Stimulated activated CD4-positive, alpha-beta T cell treated with anti-CD3 and anti-CD28 coated beads, Interleukin-1b, Interleukin-23, amount 100 ng/mL, for 1 hour (primary cell): ENCODE measurements at places on chromosomes 3 and 15.

- no peak for DNase-seq
These were observed 7.0 kb upstream of the ATP8B4 start for GRCh38 chr15:50126072-50126471.

- no peak for DNase-seq
These were observed 11.3 kb upstream of the KAT2B start for GRCh38 chr3:20028905-20029331.

DNA sequence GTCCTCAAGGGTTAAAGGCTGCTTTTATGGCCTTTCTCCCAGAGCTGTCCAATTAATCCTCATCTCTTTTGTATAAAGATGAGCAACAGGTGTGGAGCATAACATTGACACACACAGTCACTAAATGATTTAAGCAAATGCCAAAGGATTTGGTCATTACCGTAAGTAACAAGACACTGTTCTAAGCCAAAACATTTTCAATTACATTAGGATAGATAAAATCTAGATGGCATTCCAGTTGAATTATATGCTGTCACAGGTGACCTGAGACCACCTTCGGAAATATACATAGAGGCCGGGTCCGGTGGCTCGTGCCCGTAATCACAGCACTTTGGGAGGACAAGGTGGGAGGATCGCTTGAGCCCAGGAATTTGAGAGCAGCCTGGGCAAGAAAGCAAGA is 105.3 kb upstream of the UBE3A start:
- no peak for DNase-seq

DNA sequence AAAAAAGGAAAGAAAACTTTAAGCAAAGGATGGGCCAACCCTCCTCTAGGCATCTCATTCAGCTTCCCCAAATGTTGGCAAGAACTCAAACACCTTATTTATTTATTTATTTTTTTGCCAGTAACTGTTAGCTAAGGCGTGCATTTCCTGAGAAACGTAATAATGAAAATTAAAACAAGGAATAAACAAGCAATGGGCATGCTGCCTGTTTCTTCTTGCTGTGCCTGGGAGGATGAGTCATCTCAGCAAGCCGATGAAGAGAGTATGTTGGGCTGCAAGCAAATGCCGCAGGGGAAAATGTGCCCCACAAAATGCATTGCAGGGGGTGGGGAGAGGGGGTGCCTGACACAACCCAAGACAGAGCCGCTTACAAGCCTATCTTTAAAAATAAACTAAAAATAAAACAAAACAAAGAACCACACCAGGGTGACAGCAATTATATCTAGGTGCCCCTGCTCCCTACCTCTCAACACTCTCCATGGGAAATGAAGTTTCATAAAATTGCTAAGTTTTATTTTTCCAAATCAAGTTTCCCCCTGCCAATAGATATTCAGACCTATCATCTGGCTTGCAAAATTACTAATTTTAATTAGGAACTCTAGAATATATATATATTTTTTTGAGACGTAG is 40.3 kb downstream of the EIF4E3 start:
- no peak for DNase-seq

- DNase-seq = no peak
These were observed 43.7 kb downstream of the LRRC49 start for GRCh38 chr15:70936326-70936725.

DNA sequence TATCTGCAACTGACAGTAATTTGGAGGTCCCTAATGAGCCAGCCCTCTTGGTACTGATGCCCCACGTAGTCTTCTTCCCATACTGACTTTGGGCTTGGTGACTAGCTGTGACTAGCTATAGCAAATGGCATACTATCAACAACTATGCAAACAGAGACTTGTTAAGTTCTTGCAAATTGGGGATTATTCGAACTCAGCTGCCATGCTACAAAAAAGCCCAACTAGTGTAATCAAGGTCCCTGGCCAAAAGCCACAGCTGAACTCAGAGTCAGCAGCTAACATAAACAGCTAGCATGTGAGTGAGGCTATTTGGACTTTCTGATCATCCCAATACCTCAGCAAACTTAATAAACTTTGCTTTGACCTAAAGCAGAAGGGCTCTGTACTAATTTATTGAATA is 121.2 kb upstream of the PLXND1 start:
- no peak for DNase-seq

- DNase-seq = no peak
These were observed 579 bp upstream of the UBE3A start for GRCh38 chr15:25439369-25439836.

- DNase-seq = no peak
These were observed 13.4 kb upstream of the FAM98B start for GRCh38 chr15:38440353-38441129.

GRCh38 chr15:90789462-90789861 is 72.3 kb downstream of the BLM start:
- DNase-seq = no peak

- no peak for DNase-seq
These were observed 4.4 kb upstream of the BRPF1 start for GRCh38 chr3:9727041-9727595.

GRCh38 chr15:90869601-90870353 is 1.4 kb downstream of the FURIN start:
- no peak for DNase-seq

- DNase-seq = no peak
These were observed 12.4 kb upstream of the CACNA2D2 start for GRCh38 chr3:50515565-50516439.

- no peak for DNase-seq
These were observed 25.0 kb downstream of the LSM3 start for GRCh38 chr3:14203521-14204079.

DNA sequence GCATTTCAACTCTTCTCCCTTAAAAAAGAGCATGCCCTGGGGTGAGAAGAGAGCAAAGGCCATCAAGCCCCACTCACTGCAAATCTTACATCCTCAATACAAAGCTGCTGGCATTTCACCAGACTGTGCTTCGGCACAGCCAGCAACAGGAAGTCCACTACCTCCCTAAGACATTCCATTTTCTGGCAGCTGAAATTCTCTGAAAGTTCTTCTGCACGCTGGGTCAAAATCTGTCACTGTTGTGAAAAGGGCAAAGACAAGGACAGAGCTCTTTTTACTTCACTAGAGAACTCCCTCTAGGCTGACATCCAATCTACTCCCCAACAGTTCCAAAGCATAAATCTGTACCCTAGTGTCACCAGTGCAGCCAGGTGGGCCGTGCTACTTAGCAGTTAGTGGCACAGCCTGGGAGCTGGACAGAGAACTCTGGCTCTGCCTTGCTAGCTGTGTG is 6.3 kb downstream of the MTMR10 start:
- DNase-seq = no peak

DNA sequence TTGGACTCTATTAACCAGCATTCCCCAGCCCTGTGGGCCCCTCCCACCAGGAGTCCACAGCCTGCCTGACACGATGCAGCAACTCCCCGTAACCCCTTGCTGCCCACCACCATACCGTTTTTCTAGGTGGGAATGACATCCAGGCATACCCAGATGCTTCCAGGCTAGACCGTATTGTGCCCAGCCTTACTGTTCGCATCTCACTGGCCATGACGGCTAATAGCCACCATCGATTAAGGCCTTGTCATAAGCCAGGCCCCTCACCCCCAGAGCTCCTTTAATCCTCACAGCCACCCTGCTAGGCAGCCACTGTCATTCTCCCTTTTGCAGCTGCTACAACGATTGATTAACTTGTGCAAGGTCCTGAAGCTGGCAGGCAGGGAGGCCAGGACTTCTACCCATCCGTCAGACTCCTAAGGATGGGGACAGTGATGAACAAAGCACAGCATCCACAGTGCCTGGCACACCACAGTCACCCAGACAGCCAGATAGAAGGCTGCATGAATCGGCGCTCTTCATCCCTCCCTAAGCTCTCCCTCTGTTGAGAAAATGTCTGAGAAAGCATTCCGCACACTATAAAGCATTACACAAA is 60.0 kb upstream of the FLNB start:
- no peak for DNase-seq

DNA sequence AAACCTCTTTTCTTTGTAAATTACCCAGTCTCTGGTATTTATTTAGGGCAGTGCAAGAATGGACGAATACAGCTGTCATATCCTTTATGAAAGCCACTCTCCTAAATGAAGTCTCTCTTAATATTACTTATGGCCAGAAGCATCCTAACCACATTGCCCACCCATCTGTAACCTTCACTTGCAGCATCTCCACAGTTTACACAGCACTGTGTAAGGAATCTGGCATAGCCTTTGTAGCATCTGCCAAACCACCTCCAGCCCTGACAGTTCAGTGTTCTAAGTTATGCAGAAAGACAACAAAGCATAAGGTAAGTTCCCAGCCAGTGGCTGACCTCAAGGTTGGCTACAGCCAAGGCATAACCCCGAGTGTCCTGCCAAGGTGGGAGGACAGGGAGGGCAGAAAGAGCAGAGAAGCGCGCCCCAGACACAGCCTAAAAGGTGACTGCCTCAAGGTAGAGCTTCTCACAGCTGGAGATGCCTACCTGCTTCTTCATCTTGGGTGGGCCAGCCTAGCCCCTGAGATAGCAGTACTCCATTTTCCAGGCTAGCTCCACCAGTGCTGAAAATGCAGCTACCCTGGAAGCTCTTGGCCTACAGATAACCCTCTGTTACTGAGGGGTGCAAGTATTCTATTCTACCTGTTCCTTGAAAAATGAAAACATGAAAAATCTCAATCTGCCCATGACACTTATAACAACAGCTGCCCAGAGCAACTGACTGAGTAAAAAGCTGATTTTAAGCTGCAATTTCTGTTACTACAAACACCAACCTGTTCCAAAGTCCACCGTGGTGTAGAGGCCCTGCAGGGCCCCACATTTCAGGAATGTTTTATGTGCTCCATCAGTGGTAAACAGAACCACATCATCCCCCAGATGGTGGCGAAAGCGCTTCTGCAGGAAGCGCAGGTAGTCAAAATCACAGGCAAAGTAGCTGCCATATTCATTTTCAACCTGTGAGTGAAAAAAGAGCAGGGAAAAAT is 39.3 kb downstream of the GLB1 start:
- DNase-seq = no peak

- no peak for DNase-seq
These were observed 531.3 kb downstream of the ROBO1 start for GRCh38 chr3:79236496-79236895.

- no peak for DNase-seq
These were observed 14.4 kb upstream of the TBL1XR1 start for GRCh38 chr3:177211503-177212277.

GRCh38 chr3:168883145-168883544 is 780.4 kb downstream of the MECOM start:
- no peak for DNase-seq

- DNase-seq = no peak
These were observed 67.3 kb downstream of the HMCES start for GRCh38 chr3:129345971-129346370.

GRCh38 chr3:131983689-131984088 is 51.1 kb downstream of the CPNE4 start:
- DNase-seq = no peak

DNA sequence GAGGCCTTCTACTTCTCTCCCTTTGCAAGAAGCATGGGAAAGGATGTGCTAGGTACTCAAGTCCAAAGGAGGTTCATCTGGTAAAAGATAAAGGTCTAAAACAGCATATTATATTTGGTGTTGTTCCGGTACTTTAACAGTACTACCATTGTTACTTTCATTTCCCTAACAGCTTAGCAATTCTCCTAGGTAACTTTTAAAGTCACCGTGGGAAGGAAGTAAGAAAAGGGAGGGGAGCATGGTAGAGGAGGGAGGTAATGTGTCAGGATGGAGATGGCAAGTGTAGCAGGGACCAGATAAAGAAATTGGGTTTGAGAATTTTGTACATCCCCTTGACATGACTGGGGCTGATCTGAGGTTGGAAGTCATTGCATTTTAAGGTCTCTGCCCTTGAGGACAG is 89.4 kb upstream of the SKOR1 start:
- DNase-seq = no peak

DNA sequence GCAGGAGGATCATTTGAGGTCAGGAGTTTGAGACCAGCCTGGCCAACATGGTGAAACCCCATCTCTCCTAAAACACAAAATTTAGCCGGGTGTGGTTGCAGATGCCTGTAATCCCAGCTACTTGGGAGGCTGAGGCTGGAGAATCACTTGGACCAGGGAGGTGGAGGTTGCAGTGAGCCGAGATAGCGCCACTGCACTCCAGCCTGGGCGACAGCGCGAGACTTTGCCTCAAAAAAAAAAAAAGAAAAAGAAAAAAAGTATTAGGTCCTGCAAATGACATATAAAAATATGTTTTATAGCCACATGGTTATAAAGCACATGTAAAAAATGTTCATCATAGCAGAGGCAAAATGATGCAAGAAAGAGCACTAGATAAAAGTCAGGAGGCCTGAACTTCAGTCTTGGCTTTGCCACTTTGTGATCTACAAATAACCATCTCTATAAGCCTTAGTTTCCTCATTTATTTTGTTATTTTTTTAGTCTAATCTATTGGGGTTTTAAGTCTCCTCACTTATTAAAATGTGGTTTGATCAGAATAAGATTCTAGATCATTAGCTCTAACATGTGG is 4.9 kb downstream of the SLC12A6 start:
- DNase-seq = no peak

DNA sequence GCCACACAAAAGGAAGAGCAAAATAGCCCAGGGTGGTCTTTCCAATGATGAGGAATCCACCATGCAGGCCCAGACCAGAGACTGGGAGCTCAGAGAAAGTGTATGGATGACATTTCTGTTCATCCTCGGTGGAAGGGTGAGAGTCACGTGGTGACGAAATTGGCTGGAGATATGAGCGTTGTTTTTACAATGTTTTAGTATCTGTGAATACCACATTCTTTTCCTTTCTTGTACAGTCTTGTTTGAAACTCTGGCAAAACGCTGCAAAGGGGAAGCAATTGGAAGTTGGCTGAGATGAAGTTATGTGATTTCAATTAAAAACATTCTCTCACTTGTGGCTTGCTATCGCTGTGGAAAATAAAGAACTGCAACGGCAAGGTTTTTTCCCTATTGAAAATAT is 137.5 kb downstream of the MAGI1 start:
- DNase-seq = no peak

- DNase-seq = no peak
These were observed 335.6 kb upstream of the LMCD1 start for GRCh38 chr3:8166014-8166413.

DNA sequence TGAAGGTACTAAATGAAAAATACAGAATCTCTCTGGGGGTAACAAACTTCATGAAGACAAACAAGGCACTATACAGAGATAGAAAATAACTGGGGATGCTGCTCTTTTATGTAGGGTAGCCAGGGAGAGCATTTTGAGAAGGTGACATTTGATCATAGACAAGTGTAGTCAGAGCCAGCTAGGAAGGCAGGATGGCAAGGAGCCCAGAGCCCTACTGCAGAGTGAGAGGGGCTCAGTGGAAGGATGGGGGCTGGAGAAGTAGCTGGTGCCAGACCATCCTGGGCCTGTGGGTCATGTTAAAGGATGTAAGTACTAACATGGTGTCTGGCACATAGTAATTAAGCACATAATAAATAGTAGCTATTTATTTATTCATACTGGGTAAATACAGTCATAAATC is 133.6 kb downstream of the MEIS2 start:
- DNase-seq = no peak
